ENCODE measurements at places on chromosomes 6 and 20.

DNA sequence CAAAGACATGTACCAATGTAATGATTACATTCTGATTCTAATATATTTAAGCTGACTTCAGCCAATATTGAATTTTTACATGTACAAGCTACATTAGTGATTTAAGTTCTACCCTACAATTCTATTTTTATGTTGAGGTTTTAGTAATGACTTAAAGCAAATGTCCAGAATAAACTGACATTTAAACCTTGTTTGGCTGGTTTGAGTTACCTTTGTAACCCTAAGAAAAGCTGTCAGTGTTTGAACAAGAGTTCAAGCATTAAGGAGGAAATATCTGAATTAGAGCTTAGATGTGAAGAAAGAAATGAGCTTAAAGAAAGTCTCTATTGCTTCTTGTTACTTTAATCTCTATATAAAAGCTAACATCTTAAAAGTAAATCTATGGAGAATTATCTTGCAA, 710.6 kb upstream of the EPHA7 start:
- DNase-seq: no peak

DNA sequence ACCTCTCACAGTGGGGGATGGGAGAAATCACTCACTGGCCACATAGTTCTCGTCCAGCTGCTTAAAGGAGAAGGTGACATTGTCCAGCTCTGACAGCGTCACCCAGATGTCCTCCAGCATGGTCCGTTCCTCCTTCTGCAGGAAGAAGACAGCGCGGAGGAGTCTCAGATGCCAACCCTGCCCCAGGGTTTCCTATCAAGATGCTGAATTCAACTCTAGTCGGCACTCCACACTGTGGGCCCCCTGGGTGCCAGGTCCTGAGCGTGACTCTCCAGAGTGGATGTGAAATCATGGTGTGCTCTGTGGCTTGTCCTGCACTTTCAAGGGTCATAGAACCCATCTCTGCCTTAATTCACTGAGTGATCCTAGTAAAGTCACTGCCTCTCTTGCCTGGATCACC, 193.2 kb downstream of the PREX1 start:
- DNase-seq: no peak

DNA sequence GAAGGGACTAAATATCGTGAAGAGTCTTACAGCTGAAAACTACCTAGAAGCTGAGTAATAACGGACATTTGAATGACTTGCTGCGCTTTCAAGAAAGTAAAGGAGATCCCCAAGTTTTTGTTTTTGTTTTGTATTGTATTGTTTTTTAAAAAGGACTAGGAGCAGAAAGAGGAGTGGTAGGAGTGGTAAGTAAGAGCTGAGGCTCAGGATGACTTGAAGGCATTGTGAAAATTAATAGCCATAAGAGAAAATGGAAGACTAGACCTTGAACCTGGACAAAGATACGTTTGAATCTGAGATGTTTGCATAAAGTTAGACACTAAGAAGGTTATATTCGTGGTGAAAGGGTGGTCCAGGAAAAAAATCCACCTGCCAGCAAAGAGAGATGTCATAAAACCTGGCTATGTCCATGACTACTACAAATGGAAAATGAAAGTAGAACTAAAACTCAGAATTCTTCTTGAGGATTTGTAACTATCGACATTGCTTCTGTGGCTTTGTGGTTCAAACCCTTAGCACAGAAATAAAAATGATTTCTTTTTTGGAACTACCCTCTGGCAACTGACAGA, 824.8 kb upstream of the FLRT3 start:
- DNase-seq: no peak

DNA sequence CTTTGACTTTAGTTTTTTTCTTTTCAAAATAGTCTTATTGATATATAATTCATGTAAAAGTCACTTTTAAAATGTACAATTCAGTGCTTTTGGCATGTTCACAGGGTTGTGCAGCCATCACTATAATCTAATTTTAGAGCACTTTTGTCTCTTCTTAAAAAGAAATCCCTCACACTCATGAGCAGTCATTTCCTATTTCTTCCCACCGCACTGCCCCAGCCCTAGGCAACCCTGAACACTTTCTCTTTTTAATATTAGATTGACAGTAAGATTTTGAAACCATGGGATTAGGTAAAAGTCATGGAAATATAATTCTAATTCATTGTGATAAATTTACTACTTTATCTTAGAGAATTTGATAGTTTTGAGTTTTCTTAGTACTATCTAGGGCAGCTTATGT, 309.4 kb downstream of the UTRN start:
- no peak for DNase-seq

GRCh38 chr6:142756215-142756630, 188.8 kb downstream of the HIVEP2 start:
- DNase-seq: no peak

DNA sequence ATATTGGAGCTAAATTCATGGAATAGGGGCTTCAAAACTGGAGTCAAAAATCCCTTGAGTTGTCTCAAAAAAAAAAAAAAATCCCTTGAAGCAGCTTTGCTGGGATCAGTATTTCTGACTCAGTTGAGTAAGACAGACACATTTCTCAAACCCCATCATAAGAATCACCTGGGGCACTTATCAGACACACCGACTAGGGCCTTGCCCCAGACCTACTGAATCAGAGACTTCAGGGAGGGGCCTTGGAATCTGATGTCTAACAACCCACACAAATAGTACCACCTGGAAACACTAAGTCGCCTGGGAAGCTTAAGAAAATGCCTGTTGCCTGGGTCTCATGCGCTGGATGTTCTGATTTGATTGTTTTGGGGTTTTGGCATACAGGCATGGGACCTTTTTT, 44.9 kb upstream of the RNF144B start:
- no peak for DNase-seq

GRCh38 chr6:36633370-36633769, 39.2 kb downstream of the SRSF3 start:
- DNase-seq: no peak

GRCh38 chr6:16688984-16689636, 72.2 kb downstream of the ATXN1 start:
- peak; percentile 77 for DNase-seq

DNA sequence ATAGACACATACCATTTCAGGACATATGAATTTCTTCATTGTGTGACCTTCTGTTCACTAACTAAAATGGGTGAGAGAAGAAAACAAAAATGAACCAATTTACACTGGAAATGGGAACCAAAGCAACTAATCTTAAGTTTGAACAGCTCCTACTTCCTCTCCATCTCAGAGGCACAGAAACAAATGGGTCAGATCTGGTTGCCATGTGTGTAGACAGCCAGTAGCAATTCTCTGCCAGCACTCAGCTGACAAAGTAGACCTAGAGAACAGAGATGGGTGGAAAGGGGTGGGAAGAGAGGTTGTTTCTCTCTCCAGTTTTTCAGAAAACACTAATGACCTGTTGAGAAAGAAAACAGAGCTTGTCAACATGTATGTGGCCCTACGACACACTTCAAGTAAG, 14.3 kb upstream of the POPDC3 start:
- DNase-seq: no peak

DNA sequence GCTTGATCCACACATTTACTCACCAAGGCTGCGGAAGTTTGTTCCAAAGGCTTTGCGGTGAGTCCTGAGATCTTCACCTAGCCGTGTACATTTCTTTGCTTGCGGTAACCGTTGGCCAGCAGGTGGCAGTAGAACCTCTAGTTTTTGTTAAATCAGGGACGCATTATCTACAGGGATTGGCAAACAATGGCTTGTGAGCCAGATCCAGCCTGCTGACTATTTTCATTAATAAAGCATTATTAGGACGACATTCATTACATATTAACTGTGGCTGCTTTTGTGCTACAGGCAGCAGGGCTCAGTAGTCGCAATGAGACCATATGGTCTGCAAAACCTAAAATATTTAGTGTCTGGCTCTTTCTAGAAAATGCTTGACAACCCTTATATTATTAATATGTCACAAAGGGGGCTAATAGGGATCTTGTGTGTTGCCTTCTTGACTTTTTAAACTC, 174.1 kb downstream of the DOK5 start:
- DNase-seq: peak; percentile 40

- DNase-seq: no peak
These were observed 30.0 kb downstream of the SLC22A3 start for GRCh38 chr6:160378218-160378617.

DNA sequence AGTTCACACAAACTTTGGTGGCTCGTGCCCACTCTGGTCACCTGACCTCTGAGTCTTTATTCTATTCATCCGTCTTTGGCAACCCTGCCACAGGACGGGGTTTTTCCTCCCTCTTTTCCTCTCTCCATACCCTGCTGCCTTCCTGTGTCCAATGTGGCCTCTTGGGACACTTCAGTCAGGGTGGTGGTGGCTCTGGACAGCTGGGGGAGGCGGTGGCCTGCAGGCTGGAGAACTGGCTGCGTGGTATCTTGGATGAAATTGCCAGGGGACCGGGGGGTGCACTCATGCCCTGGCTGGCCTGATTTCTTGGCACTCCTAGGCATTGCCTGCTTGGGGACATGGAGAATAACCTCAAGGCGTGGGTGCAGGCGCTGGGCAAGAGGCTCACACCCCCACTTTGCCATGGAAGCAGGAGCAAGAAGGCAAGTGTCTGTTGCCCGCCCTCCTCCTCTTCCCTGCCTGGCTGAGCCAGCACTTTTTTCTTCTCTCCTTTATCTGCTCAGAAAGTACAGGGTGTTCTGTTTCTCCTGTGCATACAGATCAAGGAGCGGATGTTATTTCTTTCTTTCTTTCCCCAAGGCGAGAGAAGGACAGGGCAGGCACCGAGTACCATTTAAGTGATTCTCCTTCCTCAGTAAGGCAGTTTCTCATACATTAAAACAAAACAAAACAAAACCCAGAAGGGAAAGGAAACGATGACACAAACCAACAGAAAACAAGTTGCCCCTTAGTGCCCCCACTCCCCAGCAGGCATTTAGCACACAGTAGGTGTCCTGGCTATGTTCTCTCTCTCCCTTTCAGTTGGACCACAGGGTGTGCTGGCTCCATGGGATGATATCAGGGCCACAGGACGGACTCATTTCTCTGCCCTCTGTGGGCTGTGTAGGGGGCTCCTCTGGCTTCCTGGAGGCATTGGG, 155.5 kb upstream of the RNF24 start:
- no peak for DNase-seq

DNA sequence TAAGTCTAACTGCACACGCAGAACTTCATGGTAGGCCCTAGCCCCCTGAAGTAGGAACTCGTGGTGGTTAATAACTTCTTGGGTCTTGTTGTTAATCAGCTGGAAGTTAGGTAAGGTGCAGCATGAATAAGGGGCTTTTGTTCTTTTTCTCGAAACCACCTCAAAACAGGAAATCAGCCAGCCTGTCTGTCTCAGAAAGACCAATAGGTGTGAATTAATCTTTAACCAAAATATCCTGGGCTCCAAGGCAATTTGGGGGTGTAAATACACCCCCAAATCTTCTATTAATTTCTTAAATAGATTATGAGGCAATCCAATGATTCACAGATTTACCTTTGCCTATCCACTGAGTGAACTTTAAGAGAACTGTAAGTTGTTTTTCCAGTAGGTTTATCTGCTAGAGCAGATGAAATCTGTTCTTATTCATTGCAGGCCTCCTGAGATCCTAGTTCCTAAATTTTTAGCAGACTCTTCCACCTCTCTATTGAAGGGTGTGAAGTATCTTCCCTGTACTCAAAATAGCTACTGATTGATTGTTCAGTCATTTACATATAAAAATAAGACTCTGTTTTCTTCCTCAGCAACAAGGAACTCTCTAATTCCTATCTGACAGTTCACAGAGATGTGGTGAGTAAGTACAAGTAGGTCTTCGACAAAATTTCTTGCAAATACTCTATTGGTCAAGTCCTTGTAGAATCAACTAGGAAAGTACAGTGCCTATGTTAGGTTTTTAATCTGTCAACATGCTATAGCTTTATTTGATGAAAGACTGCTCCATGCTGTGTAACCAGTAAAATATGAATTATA, 427.1 kb upstream of the NOX3 start:
- no peak for DNase-seq

GRCh38 chr6:167733740-167734661, 92.7 kb upstream of the AFDN start:
- DNase-seq: no peak

GRCh38 chr6:18118330-18118729, 4.1 kb downstream of the NHLRC1 start:
- no peak for DNase-seq

GRCh38 chr6:63452125-63452524, 120.2 kb upstream of the LOC128125822 start:
- DNase-seq: no peak

GRCh38 chr6:151075930-151076555, 163.7 kb upstream of the AKAP12 start:
- DNase-seq: no peak

GRCh38 chr6:107154801-107155160, 39.5 kb upstream of the BEND3 start:
- DNase-seq: no peak

All from fibroblast of skin of left biceps (primary cell).